Activated naive CD4-positive, alpha-beta T cell treated with Interleukin-2 at 50 U/mL for 16 hours (primary cell): ENCODE measurements at places on chromosomes 16 and 17.

DNA sequence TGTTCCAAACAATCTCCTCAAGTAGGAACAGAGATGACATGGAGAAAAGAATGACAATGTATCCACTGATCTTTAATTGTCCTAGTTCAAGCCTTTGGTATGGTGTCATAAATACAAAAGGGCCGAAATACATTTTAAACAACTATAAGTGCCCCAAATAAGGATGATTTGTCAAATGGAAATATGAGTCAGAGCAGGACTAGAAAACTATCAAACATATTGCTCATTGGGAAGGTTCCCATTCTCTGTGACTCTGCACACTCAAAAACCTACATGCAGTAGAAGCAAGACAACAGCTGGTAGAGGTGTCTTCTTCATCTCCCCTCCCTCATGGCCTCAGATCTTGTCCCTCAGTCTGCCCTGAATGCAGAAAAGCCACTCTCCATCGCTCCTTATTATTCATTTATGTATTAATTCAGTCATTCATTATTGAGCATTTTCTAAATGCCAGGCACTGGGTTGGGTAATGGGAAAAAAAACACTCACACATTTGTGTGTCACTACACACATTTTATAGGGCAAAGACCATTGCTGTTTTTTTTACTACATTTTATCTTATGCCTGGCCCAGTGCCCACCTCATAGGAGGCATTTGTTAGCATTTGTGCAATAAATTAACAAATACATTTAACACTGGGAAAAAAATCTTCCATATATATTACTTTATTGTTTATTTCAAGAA, 10.1 kb downstream of the CA10 start:
- no peak for DNase-seq

DNA sequence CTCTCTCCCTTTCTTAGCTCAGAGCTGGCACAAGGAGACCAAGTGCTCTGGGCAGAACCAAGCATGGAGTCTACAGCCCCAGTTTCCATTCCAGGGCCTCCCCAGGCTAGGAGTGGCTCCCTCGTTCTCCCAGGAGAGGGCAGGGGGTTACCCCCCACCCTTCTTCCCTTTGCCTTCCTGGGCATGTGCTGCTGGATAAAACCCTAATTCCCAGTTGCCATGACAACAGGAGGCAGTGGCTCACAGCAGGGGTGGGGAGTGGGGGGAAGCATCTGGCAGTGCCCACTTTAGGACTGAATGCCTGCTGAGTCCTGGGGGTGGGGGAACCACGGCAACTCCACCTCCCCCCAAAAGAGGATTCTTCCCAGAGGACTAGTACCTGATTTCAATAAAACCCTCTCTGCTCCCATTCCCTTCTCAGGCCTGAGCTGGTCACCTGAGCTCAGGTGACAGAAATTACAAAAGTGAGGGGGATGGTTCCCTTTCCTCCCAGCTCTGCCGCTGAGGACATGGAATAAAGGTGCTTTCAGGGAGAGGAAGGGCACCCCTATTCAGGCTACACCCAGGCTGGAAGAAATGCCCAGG, 1.8 kb downstream of the MPP2 start:
- DNase-seq: no peak

DNA sequence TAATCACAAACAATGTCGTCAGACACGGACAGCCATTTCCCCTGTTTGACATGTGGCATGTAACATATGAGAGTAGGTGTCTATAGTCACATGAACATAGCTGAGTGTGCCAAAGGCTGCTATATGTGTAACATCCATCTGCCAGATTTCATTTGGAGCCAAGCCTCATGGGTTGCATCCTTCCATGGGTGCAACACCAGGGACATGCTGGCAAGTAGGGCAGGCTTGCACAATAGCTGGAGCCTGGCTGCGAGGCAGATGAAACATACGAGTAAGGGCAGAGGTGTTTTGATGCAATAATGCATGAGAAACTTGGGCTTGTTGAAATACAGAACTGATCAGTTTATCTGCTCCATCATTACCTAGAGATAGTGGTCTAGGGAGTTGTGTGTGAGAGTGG, 9.0 kb upstream of the ZNF689 start:
- no peak for DNase-seq

- no peak for DNase-seq
Measured at GRCh38 chr16:1991588-1991947, 1.8 kb downstream of the SYNGR3 start.

- no peak for DNase-seq
Measured at GRCh38 chr17:64392300-64392699, 1.6 kb upstream of the PECAM1 start.

DNA sequence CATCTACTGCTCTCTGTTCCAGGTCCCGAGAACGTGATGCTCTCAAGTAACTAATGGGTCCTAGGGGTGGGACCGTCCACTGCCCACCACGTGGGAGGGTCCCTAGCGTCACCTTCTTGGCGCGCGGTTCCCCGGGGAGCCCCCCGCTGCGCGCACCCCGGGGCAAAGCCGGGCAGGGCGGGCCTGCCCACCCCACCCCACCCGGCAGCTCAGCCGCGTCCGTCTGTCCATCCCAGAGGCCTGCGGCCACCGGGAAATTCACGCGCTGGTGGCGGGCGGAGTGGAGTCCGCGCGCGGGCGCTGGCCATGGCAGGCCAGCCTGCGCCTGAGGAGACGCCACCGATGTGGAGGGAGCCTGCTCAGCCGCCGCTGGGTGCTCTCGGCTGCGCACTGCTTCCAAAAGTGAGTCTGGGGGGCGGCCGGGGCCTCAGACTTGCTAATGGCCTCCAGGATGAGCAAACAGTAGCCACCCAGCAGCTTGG, 494 bp downstream of the PRSS41 start:
- no peak for DNase-seq

GRCh38 chr17:36722121-36722902, 120.9 kb downstream of the MRM1 start:
- peak; percentile 83 for DNase-seq

DNA sequence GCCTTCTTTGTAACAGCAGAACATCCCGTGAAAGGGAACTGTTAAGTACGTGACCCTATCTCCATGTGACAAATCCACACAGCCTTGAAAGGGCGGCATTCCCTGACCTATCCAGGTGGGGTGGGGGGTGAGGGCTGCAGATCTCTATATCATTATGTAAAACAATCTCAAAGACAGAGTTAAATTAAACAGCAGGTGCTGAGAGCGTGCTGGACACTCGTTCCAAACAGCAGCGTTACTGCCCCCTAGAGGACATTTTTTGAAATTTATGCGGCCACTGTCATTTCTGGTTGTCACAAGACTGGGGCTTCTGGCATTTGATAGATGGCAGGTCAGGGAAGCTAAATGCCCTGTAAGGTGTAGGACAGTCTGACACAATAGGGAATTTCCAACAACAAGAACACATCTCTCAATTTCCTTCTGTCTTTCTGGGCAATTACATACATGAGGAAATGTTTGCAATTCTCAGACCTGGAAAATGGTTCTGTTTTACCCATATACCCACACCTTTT, 6.7 kb upstream of the SLC25A39 start:
- DNase-seq: peak; percentile 65

GRCh38 chr16:73049091-73049490, 1.2 kb upstream of the ZFHX3 start:
- no peak for DNase-seq

- no peak for DNase-seq
Measured at GRCh38 chr17:43648916-43649315, 12.8 kb downstream of the MEOX1 start.

GRCh38 chr16:87297918-87298631, 19.1 kb downstream of the C16orf95 start:
- peak; percentile 33 for DNase-seq

- DNase-seq: no peak
Measured at GRCh38 chr17:81517339-81518112, 4.9 kb upstream of the ACTG1 start.

DNA sequence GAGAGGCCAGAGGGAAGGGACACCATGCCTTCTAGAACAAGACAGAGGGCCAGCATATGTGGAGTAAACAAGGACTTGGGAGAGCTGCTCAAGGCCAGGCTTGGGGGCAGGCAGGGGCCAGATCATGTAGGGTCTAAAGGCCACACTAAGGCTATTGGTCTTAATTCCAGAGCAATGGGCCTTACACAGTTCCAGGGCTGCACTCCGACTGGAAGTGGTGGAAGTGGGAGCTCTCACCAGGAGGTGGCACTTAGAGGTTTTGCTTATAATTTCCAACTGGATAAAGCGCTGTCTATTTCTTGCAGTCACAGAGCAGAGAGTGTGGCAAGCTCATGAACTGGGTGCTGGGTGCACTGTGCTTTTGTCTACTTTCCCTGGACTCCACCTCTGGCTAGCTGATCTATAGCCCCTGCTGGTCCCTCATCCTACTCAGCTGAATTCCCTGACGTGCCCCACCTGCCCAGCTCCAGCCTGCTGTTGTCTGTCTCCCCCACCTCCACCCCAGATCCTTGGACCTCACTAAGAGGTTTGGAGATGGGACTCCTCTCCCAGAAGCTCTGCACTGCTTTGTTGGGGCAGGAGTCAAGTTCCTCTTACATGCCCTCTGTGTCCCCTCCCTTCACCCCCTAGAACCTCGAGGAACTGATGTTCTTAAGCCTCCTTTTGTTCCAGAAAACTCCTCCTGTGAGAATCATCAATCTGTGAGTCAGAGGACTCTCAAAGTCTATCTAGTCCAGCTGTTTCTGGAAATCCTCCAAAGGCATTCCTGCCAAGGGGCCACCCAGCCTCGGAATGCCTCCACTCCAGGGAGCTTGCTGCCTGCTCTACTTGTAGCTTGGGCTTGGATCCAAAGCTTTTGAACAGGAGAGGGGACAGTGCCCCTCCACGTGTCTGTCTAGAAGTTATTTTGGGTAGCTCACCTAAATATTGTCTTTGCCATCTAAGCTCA, 48.1 kb upstream of the KSR1 start:
- no peak for DNase-seq

DNA sequence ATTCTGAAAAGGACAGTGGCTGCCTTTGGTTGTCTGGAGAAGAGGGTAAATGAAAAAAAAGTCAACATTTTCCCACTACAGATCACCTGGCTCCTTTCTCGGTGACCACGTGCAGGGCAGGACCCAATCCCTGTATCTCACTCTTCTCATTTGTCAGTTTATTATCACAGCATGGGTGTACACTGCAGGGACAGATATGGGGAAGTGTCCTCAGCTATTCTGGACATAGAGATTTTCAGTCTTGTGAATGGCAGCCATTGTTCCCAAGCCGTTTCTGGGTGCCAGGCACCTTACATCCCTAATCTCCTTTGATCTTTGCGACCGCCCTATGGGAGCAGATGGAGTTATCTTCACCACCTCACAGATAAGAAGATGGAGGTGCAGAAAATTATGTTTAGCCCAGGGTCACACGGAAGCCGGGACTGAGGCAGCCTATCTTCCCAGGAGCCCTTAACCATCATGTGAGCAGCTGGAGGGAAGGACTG, 7.2 kb downstream of the ADORA2B start:
- DNase-seq: no peak

- DNase-seq: no peak
Measured at GRCh38 chr17:75807861-75808260, 23.3 kb downstream of the UNK start.

- DNase-seq: no peak
Measured at GRCh38 chr17:5527601-5528250, 41.4 kb downstream of the MIS12 start.

DNA sequence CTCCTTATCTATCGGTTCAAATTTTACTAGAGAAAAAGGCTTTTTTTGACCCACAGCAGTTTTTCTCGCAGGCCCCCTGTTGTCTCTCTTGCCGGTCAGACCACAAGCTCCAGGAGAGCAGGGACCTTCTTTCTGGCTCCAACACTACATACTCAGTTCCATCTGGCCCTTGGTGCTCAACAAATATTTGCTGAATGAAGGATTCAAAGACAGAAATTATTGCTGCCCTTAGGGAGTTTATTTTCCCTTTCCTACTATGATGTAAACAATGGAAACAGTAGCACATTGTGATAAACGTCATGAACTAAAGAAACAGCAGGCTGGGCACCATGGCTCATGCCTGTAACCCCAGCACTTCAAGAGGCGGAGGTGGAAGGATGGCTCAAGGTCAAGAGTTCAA, 59.0 kb upstream of the ATP2A3 start:
- DNase-seq: no peak

- no peak for DNase-seq
Measured at GRCh38 chr17:18039535-18040260, 490 bp downstream of the GID4 start.

DNA sequence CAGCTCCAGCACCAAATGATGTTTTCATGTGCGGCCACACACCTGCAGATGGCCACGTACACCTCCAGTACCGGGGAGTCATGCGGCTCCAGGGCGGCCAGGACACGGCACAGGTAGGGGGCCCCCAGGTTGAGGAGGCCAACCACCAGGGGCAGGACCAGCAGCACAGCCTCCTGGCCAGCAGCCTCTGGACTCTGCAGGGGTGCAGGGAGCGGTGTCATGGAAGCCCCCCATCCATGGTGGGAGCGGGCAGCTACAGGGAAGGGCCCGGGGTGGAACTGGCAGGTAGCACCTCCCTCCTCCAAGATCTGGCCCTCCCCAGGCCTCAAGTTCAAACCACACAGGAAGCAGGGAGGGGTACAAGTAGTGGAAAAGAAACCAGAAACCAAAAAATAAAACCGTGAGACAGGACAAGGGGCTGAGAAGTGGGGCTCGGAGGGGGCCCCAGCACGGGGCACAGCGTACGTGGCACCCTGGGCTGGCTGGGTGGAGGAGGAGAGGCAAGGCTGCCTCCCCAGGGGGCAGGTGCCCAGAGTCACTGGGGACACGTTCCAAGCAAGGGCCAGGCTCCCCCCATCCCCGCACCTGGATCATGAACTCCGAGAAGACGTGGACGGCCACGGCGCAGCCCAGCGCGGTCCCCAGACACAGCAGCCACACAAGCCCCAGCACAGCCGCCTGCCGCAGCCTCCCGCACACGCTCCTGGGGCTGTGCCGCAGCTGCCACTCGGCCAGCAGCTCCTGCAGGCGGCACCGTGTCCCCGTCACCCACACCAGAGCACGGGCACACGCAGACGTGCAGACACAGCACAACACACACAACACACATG, 7.4 kb downstream of the TMC6 start:
- DNase-seq: peak; percentile 46

- DNase-seq: no peak
Measured at GRCh38 chr16:56414366-56414765, 11.0 kb downstream of the AMFR start.

GRCh38 chr16:11004351-11004750, 60.0 kb downstream of the CLEC16A start:
- DNase-seq: no peak

- DNase-seq: no peak
Measured at GRCh38 chr17:32862940-32863339, 14.0 kb downstream of the MYO1D start.

- no peak for DNase-seq
Measured at GRCh38 chr17:82152114-82152513, 54.1 kb upstream of the FASN start.

GRCh38 chr17:6078458-6078871, 8.3 kb downstream of the WSCD1 start:
- DNase-seq: no peak
